ENCODE measurements at places on chromosomes 6 and 20.

DNA sequence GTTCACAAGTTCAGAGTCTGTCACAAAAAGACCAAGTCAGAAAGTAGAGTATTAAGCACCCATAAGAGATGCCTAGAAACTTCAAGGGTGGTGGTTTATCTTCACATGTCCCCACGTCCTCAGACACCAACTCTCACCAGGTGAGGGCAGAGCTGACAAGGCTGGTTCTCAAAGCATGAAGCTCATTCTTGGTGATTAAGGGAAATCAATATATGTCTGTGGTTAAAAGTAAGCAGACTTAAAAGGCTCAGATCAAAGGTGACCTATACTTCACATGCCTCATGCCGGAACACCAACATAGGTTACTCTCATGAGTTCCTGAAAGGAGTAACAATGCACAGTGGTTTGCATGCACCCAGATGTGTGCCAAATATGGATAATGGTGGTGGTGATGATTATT is 27.0 kb downstream of the IL17A start:
- no peak for DNase-seq

GRCh38 chr6:110786696-110787095 is 28.6 kb downstream of the CDK19 start:
- DNase-seq: no peak

DNA sequence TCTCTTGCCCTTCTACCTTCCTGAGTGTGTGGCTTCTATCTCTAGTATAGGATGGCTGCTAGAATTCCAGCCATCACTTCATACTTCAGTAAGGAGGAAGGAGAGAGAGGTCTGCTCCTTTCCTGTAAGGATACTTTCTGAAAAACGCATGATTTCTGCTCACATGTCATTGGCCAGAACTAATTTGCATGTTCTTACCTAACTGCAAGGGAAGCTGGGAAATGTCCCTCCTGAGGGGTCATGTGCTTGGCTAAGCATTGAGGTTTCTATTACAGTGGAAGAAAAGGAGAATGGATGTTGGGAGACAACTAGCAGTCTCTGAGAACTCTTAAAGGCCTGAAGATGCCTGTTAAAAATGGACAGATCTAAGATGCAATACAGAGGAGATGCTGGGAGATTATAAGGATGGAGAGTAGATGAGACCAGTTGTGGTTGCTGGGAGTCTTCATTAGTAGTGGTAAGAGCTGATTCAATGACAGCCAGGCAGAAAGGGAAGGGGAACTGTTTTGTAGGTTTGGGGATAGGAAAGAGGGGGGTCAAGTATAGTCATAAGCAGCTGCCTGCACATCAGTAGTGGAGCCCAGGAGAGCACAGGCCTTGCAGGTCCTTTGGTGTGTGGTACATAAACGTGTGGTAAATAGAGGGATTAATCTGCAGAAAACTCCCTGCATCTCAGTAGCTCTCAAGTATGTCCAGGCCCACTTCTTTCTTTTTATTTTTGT is 20.2 kb downstream of the CDS2 start:
- no peak for DNase-seq

DNA sequence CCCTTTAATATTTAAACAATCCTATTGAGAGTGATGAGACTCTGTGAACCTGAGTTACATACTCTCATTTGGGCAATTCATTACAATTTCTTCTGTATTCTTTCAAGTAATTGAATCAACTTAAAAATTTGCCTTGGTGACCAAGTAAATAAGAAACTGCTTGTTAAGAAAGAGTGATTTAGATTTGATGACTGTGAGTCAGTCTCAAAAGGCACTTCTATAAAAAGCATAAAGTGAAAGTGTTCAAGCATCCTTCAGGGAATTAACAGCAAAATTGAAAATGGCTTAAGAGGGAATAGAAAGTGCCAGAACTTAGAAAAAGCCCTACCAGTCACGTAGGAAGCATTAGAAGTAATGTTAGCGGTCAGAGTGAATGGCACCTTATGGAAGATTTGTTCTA is 654.7 kb downstream of the EPM2A start:
- DNase-seq: no peak

- DNase-seq: no peak
Observed at GRCh38 chr20:38842026-38842425, 36.5 kb downstream of the PPP1R16B start.

GRCh38 chr6:144344646-144345045 is 59.5 kb downstream of the UTRN start:
- no peak for DNase-seq

GRCh38 chr6:143586557-143586956 is 75.0 kb upstream of the FUCA2 start:
- DNase-seq: no peak

- DNase-seq: no peak
Observed at GRCh38 chr6:88220493-88220892, 54.3 kb upstream of the CNR1 start.

DNA sequence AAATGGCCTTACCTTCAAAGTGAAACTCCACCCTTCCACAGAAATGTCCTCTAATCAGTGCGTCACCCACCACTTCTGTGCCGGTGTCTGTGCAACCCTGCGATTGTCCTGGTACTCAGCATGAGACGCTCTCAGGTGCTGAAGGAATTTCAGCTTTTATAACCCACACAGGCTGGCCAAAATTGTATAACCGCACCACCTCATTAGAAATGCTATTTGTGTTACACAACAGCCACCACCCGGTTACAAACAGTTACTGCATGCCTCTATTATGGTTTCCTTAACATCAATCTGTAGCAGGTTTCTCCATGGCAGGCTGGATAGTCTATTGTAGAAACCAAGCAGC is 51.5 kb downstream of the SLC23A2 start:
- no peak for DNase-seq

- no peak for DNase-seq
Observed at GRCh38 chr20:24766826-24767622, 182.0 kb upstream of the CST7 start.

- DNase-seq: no peak
Observed at GRCh38 chr6:133671376-133671775, 217.5 kb upstream of the TCF21 start.

DNA sequence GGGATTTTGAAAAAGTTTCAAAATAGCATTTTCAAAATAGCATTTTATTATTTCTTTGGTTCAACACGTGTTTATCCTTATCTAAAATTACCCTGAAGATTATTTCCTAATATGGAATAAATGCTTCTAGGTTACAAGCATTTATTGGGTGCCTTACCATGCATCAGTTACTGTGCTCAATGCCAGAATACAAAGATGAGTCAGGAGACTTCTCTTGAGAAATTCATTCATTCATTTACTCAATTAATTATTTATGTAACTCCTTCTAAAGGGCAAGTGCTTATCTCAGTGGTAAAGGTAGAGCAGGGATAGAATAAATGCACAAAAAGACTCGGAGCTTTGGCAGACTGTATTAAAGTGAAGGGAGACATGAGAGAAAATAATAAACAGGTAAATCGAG is 150.1 kb upstream of the PDE7B start:
- DNase-seq: no peak

DNA sequence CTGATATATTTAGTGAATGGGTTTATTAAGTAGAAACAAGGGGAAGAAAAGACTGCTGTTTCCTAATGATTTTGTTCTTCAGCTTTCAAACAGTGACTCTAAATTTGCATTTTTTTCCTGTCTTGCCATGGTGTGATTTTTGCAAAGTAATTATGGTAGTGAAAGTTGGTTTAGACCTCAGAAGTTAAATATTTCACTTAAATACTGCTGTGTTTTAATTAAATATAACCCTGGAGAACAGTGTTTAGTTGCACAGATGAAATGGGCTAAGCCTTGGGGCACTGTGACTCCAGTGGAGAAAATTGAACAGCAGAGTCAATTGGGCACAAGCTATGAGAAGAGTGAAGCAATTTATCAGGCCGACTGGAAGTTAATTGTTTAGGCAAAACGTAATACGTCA is 111.1 kb upstream of the MCHR2 start:
- DNase-seq: no peak

DNA sequence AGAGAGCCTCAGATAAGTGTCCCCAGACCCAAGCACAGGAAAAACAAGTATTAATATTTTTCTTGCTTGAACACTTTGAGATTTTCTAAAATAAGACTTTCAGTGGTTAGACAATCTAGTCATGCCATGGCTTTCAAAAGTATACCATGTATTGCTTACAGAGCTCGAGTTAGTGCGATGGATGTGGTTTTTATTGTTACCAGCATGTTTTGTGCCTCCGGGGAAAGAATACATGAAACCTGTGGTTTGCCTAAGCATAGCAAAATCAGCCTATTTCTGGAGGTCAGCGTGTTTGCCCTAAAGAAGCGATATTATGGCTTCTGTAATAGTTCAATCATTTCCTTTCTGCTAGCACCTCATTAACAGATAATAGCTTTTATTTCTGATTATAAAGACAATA is 21.6 kb downstream of the RIN2 start:
- no peak for DNase-seq

DNA sequence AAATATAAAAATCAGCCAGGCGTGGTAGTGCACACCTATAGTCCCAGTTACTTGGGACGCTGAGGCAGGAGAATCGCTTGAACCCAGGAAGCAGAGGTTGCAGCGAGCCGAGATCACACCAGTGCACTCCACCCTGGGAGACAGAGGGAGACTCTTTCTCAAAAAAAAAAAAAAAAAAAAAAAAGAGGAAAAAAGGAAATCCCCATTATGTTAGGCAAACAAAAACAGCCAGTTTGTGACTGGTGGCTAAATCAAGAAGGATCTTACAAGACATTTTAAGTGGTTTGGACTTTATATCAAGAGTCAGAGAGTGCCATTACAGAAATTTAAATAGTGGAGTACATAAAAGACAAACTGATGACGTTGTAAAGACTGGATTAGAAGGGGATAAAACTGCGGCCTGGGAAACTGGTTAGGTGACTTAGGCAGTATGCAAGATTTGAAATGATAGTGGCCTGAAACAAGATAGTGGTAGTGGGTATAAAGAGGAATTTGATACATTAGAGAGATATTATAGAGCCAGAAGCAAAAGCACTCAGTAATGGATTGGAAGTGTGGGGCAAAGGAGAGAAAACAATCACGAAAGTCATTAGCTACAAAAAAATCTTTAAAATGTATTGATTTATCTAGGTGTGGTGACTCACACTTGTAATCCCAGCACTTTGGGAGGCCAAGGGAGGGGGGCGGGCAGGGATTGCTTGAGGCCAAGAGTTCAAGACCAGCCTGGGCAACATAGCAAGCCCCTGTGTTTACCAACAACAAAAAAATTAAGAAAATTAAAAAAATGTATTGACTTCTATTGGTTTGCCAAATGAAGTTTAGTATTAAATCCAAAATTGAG is 1.7 kb upstream of the MYO6 start:
- DNase-seq: no peak

DNA sequence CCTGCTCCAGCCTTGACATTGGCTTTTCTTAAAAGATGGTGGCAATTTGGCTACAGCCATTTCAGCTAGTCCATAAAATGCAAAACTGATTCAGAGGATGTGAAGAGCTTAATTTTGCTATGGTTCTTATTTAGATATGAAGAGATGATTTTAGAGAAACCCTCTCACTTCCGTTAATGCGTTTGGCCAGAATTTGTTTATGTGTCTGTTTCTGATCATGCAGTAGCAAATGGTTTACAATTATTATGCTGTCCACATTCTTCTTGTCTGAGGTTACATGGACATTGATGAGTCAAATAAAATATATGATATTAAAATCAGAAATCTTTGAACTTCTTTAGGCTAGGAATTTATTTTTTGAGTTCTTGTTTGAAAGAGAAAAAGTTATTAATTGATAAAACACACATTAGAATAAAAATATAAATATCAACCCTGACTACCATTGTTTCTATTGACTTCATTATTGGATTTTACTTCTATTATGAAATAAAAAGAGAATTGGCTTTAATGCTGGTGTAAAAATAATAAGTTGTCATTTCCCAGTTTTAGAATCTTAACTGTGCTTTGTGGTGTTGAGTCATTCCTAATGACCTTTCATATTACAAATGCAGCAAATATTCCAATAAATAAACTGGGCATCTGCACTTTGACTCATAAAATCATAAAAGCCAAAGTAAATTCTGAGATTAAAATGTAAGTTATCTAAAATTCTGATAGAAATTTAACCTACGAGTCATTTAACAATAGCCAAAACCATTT is 1286.0 kb upstream of the GJE1 start:
- no peak for DNase-seq

DNA sequence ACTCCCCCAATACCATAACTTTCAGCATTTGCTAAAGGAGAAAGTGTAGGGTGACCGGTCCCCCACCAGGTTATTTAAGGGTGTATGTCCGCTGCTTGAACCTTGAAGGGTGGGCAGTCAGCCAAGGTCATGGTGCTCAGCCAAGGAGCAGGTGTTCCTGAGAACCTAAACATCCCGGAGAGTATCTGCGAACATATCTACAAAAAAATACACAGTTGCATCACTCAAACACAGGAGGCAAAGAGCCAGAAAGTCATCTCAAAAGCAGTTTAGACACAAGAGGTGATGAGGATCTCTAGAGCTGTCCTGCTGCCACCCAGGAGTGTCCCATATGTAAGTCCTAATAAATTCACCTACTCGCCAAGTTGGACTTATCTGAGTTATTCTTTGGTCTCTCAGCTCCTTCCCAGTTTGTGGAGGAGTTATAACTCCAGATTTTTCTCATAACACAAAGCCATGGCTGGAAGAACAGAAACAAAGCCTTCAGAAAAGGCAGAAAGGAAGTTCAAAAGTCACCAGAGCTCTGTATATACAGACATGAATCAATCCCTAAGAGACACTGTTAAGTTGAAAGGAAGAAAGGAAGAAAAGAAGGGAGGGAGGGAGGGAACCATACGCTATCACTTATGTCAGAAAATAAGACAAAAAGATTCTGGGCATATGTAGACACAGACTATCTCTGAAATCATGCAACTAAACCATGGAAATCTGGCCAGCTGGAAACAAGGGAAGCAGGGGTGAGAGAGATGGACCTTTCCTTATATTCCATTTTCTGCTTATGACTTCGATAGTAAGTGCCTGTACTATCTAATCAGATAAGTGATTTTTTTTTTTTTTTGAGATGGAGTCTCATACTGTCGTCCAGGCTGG is 11.3 kb downstream of the MBOAT1 start:
- no peak for DNase-seq

DNA sequence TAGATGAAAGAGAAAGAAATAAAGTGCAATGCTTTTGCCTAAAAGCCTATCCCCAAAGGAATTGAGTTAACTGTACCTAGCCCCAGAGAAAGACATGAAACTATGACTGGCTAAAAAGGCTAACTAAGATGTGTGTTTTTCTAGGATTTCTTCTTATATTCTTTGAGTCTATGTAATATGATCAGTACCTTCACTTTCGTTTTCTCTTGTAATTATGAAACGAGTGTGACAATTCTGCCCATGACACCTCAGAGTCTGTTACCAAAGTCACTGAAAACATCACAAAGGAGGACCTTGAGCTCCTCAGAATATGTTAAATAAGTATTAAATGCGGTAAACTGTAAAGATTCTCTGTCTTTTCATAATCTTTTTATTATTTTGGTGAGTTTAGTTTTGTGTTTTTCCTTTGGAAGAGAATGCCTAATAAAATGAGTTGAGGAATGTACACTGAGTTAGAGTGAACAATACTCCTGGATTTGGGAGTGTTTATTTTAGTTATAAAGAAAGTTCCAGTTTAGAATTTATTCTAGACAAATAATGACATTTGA is 141.3 kb downstream of the FUT9 start:
- no peak for DNase-seq
